Kidney glomerular epithelial cell (primary cell): ENCODE measurements at places on chromosomes 4 and X.

DNA sequence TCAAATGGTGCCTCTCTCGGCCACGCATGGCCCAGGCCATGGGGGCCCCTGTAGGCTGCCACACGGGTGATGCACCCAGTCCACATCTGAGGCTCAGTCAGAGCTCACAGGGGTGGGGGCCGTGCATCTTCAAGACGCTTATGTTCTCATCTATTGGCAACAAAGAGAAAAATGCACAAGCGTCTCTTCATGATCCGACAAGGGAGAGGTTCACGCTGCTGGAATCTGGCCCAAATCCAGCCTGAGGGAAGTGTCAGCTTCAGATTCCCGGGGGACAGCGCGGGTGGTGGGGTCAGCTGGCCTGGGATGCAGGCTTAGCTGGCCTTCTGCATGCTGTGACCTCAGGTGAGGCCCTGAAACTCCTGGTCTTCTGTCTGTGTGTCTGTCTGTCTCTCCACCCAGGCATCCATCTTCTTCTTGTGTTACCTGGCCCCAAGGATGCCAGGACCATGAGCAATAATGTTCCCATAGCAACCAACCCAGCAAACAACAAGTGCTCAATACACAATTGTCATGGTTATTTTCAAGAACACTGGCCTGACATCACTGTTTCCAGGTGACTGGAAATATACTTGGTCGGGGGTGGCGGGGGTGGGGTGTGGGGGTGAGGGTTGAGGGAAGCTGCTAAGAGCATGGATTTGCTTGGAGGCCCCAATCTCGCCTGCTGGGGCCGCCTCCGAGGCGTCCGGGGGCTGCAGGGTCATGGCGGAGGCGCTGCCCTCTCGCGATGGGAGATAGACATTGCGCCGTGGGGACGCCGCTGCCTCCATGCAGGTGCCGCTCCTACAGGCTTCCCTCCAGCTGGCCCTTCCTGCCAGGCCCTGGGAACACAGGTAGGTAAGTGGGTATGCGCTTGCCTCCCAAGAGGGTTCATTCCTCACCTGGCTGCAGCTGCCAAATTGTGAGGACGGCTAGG is 48.3 kb downstream of the ABLIM2 start:
- DNase-seq, result no peak

- no peak for DNase-seq
Observed at GRCh38 chr4:41885456-41885855, 49.8 kb upstream of the TMEM33 start.

DNA sequence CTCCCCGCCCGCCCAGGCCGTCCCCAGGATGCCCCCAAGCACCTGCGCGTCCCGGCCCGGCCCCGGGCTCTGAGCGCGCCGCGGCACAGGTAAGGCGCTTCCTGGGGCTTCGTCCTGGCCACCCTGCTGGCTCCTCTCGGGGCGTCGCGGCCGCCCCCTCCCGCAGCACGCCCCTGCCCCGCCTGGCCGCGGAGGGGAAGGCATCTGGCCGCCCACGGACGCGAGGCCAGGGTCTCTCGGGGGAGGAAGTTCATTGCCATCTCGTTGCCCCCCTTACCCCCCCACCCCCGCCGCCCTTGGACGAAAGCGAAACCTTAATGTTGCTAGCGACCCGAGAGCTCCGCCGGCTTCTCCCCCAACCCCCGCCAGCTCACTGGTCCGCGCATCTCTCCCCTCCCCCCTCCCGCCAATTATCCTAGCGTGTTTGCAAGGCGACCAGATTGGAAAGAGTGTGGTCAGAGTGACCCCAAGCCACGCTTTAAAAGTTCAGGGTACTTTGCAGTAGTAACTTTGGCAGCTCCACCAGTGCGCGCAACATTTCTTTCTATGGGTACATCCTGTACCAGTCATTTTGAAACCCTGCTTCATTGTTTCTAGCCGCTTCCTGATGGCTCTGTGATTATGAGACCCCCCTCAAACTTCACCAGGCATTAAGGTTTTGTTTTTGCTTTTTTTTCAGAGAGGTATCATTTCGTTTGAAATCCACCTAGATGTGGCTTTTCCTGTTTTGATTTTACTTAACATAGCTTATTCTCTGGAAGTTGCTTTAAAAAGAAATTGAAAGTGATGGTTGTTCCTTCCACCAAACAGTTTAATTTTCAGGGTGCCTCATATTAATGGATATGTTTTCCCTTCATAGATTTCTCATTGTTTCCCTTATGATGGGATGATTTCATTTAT is 626 bp downstream of the TBC1D1 start:
- DNase-seq, result no peak

GRCh38 chr4:57320849-57321248 is 210.7 kb upstream of the IGFBP7 start:
- no peak for DNase-seq

- no peak for DNase-seq
Observed at GRCh38 chr4:1786544-1787362, 6.3 kb upstream of the FGFR3 start.

GRCh38 chr4:100022792-100023222 is 72.7 kb upstream of the H2AZ1 start:
- no peak for DNase-seq

DNA sequence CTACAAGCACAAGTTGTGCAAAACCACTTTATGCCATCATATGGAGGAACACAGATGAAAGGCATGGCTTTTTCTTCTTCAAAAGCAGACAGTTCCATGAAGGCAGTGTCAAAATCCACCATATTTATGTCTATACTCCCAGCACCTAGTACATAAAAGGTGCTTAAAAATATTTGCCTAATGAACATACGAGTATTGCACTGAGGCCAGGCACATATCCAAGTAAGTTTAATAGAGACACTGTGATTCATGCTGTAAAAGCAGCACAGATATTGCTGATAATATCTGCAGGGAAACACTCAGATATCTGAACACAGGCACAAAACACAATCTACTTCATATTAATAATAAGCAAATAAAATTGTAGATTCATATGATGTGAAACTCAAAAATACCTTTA is 48.1 kb upstream of the CXCL8 start:
- DNase-seq, result no peak

DNA sequence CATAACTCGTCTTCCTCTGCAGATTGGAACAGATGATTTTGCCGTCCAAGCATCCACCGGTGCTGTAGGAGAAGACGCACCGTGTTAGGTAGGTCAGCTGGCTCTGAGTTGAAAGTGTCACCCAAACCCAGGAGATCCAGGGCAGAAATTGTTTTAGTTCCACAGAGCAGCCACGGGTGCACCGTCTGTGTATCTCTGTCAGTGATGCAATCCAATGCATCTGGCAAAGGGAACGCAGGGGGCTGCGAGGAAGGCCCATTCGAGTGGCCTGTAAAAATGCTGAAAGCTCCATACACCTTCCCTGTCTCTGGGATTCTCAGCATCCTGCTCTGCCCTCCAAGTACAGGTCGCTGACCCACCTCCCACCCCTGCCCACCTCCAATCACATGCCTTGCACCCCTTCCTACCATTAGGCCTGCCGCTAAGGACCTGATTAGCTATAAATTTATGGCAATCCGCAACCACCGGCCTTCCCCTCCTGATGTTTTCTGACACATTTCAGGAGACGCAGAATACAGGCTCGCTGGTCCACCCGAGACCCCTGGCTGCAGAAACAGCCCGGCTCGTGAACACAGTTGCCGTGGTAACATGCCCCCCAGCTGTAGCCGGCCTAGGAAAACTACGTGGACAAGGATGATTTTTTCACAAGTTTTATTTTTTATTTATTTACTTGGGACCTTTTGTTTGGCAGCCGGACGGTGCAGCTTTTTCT is 39.7 kb upstream of the SHOX start:
- DNase-seq, result no peak

DNA sequence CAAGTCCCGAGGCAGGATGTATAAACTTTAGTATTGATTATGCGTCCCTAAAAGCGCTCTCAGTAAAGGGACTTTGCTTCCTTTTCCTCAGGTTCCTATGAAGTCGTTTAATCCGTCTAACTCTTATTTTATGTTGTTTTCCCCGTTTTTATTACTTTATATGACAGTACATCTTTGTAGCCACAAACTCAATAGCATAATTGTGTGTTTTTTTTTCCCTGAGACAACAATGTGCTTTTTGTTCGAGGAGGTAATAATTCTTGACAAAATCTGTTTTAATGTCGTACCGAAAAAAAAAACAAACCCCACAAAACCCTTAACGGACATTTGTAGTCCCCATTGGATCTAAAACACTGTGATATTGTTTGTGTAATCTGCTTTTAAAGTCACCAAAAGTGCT is 17.9 kb upstream of the PPP2R3B start:
- DNase-seq, result no peak

GRCh38 chr4:186170966-186171365 is 20.4 kb upstream of the CYP4V2 start:
- DNase-seq, result no peak

DNA sequence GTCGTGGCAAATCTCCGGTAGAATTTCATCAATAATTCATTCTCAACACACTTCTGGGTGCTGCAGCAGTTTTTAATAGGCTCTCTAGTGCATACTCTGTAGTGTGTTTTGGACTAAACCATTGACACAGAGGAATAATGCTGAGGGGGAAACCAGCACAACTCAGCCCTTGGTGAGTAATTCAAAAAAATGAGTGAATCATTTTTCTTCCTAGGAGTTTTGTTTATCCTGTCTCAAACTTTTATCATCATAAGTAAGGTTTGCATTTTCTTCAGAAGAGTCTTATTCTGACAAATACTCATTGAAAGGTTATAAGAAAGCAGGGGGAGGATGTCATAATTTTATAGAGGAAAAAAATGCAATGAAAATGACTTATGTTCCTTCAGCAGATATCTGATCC is 2542.7 kb downstream of the PCDH7 start:
- DNase-seq, result no peak

DNA sequence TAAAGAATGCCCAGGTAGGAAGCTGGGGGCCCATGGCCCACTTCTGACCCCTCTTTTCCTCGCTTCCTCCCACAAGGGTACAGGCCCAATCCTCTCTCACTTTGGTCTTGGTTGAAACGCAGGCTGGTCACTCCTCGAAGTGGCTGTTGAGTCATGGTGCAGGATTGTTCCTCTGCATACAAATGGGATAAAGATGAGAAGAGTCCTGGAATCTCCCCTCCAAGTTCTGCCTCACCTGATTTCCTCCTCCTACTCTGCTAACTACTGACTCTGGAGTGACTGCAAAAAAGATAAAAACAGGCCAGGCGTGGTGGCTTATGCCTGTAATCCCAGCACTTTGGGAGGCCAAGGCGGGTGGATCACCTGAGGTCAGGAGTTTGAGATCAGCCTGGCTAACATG is 1.7 kb downstream of the WDR45 start:
- DNase-seq, result no peak

GRCh38 chrX:43758044-43758443 is 101.9 kb downstream of the MAOA start:
- no peak for DNase-seq

DNA sequence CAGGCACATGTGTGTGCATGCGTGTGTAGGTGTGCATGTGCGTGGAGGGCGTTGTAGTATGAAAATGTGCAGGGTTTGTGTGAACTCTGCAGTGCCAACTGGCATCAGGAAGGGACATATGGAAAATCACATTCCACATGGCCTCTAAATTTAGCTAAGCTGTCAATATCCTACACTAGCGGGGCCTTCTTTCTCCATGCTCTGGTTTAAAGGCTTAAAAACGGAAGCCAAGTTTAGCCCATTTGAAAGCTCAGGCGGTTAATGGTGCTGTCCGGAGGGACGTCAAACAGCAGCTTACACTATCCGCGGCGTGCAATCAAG is 144.1 kb upstream of the NOCT start:
- no peak for DNase-seq

DNA sequence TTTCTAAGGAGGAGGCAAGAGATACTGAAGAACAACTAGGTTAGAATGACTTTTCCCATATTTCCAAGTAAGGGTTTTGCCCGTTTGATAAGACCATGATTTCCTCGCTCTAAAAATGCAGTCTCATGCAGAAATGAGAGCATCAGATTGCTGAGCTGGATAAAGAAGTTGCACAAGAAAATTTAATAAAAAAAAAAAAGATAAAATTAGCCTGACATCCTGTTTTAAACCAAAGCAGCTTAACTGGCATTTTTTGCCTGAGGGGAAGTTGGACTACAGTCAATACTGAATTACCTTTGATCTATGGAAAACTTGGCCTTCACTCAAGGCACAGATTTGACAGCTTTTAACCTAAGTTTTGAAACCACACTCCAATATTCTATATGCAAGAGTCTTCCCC is 208.4 kb downstream of the GASK1B start:
- no peak for DNase-seq

- DNase-seq, result peak; percentile 72
Observed at GRCh38 chr4:155966731-155967395, 13.2 kb upstream of the CTSO start.

- peak; percentile 0 for DNase-seq
Observed at GRCh38 chrX:48071064-48071985, at the start of gene ZNF630. TSS of gene ZNF630 (minus strand) at chrX:48071640. CDS start at chrX:48066886, 4,754 bp downstream.

DNA sequence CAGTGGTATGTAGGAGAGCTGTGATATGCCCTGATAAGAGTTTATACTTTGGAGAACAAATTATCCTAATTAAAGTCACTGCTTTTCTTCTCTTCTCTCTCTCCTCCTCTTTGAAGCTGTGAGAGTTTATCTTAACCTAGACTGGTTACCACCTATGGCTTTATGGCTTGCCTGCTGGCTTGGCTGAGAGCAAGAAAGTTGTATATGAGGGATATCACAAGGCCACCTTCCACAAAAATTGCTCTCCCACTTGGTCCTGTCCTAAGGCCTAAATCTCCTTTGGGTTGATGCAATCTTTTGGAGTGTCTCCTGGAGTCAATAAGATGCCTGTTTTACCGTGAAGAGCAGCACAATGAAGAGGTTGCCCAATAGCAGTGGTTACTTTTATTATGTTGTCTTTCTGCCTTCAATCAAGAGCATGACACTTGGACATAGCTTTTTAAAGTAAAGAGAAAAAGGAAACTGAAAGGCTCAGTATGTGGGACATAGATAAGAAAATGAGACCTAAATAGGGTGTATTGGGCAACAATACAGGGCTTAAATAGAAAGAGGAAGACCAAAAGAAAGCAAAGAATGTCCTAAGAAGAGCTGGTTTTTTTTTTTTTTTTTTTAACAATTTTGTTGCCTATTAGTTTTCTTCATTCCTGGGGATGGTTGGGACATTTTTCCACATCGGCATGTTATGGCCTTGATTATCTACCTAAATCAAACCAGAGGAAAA is 9.2 kb downstream of the GUCY1A1 start:
- DNase-seq, result no peak
